NCI-H187 treated with DMSO at 0.1 percent for 48 hours (cell line): ENCODE measurements at places on chromosomes 12 and 14.
A peak's percentile ranks its signal among the peaks of the same experiment; 100 is the strongest.

DNA sequence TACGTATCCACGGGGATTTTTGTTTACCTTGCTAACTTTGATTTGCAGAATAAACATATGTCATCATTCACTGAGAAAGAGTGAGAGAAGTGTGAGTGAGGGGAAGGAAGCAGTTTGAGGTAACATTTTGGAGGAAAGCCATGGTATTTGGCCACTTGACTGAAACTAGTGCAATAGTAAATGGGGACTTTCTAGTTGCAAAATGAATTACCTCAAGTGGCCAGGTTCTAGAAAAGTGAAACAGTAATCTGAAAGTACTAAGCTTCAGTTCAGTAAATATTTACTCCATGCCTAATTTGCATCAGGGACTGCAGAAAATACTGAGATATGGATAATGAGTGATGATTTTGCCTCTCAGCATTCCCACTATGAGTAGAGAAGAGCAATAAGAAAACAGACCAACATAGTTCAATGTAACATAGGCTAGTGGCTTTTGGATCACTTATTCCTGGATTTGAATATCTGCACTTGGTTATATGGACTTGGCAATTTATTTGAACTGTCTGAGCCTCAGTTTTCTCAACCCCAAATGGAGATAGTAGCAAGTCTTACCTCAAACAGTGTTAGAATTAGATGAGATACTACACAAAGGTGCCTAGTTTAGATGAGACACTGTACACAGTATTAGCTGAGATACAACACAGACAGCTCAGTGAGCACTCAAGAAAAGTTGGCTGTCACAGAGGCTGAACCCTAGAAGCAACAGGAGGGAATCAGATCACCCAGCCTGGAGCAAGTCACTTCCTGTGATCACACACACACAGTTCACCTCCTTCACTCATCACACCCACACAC is 439.1 kb downstream of the NPAS3 start:
- no peak for DNase-seq

DNA sequence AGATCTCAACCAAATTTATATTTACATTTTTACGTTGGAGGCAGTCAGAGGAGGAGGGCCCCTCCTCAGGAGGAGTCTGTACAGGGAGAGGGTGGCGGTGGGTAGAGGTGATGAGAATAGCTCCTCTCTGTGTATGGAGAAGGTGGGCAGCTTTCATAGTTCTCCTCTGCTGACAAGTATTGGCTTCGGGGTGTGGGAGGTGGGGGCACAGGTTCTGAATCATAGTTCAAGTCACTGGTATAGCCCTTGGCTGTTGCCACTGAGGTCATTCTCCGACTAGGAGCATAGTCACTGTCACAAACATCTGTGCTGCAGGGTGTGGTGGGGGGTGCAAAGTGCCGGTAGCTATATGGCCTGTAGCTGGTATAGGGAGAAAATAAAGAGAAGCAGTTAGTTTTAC is 50.3 kb downstream of the BCL2L14 start:
- DNase-seq = no peak

DNA sequence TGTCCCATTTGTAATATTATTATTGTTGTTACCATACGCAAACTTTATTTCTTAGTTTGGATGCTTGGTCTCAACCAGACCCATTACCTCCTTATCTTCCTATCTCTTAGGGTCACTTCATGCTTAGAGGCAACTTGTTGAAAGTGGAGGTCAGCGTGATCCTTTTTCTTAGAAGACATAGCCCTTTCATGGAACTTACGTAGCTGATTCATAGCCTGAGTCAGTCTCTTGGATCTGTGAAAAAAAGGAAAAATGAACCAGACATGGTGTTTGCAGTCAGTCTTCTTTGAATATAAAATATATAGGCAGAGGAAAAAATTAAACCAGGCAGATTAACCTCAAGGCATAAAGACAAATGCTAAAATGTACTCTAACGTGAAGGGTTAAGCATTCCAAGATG is 613.7 kb downstream of the DIO2 start:
- DNase-seq = no peak

DNA sequence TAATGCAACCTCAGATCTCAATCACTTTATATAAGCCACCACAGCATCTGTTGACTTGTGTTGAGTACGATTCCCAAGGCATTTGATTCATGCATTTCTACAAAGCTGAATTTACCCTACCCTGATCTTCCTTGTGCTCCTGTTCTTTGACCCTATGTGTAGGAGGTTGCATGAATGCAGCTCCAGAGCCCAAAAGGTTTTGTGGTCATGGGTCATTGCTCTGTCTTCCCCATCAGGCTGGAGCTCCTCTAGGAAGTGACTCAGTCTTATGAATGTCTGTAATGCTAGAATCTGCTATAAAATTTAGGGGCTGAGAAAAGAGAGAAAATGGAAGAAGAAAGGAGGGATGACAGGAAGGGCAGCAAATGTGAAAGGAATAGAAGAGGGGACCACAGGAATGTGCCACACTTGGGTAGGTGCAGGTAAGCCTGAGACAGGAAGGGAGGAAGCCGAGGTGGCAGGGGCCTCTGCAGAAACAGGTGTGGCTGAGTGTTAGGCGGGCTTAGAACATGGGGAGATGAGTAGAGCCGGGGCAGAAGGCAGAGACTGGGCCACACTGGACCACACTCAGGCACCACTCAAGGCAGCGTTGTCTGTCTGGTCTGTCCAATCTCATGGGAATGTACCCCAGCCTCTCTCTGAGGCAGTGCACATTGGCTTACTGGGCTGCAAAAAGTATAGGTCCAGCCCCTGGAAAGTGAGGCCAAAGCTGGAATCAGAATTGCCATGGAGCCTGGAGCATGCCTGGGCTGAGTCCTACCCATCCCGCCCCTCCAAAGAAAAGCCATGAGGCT is 334.1 kb downstream of the BCL11B start:
- DNase-seq = no peak

DNA sequence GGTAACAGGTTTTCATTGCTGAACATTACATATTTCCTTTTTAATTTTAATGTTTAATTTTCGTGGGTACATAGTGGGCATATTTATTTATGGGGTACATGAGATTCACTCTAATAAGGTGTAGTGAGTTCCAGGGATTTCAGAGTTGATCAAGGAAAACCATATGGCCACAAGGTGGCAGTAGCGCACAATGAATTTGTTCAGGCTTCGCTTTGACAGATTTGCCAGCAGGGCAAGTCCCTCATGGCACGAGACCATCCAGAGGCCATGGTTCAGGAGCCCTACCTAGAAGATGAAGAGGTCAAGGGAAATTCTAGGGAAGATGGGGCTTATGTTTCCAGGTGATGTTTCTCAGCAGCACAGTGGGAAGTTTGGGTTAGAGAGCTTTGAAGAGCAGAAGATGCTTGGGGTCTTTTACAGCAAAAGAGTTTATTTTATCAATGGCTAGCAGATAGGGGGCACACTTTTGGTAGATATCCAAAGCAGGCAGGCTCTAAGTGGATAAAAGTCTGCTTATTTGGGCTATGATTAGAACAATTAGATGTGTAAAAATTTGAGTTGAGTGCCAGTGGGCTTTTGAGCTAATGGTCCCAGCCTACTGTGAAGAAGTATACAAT is 1004.4 kb downstream of the AACS start:
- peak; percentile 4 for DNase-seq

DNA sequence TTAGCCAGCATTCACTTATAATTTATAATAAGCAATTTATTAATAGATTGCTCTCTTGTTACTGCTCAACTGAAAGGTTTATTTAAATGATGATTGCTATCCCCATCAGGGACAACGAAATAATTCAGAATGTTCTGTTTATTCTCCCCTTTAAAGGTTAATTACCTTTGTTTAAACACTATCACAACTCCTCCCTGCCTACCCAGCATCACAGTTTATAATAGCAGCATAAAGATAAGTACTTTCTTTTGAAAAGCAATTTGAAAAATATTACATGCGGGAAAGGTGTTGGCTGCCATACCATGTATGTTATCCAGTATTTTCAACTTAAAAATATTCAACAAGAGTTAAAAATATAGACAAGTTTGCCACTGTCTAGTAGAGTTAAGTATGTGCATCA is 30.6 kb downstream of the SCAF11 start:
- DNase-seq = no peak
